Nephron progenitor cell (in vitro differentiated cells): ENCODE measurements at places on chromosomes 2 and 18.
A peak's percentile ranks its signal among the peaks of the same experiment; 100 is the strongest.

- no peak for DNase-seq
Measured at GRCh38 chr2:62114564-62114963, 81.4 kb upstream of the B3GNT2 start.

DNA sequence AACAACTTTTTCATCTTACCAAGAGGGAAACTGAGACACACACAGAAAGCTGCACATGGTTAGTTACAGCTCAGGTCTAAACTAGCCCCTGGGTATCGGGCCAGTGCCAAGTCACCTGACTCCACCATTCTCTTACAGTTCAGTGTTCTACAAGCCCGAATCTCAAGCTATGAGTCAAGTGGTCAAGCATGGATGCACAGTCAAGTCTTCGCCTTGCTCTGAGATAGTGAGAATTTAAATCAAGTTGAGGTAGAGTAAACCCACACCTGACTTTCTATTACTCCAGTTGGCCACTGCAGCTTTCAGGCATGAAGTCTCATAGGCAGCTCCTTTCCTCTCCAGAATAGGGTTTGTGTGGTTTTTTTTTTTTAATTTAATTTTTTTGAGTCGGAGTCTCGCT lies 34.5 kb upstream of the ARL5A start:
- no peak for DNase-seq

DNA sequence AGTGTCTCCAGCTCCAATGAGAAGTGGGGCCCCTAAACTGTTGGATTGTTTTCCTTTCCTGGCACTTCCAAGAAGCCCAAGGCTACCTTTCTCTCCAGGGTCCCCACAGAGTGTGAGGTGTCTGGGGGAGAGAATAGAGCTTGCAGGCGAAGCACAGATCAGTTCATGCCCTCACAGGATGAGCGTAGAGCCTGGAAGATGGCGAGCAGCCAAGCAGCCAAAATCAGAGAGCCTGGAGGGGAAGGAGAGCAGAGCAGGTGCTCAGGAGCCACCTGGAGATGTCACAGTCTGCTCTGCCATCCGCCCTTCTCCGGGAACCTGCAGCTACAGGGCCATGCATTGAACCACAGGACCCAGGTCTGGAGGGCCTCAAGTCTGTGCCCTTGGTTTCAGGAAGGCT lies 54.7 kb upstream of the TCF7L1 start:
- DNase-seq: no peak

DNA sequence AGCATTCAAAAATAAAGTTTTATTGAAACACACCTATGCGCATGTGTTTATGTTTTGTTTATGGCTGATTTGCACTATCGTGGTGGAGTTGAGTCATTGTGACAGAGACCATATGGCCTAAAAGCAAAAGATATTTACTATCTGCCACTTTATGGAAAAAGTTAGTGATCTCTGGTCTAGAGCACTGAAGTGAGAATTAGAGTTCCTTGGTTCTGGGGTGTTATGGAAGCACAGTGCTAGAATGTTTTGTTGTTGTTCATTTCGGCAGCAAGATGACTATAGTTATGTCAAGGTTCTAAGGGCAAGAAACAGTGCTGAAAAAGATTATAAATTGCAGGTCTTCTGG lies 416.5 kb downstream of the SLC4A3 start:
- no peak for DNase-seq

DNA sequence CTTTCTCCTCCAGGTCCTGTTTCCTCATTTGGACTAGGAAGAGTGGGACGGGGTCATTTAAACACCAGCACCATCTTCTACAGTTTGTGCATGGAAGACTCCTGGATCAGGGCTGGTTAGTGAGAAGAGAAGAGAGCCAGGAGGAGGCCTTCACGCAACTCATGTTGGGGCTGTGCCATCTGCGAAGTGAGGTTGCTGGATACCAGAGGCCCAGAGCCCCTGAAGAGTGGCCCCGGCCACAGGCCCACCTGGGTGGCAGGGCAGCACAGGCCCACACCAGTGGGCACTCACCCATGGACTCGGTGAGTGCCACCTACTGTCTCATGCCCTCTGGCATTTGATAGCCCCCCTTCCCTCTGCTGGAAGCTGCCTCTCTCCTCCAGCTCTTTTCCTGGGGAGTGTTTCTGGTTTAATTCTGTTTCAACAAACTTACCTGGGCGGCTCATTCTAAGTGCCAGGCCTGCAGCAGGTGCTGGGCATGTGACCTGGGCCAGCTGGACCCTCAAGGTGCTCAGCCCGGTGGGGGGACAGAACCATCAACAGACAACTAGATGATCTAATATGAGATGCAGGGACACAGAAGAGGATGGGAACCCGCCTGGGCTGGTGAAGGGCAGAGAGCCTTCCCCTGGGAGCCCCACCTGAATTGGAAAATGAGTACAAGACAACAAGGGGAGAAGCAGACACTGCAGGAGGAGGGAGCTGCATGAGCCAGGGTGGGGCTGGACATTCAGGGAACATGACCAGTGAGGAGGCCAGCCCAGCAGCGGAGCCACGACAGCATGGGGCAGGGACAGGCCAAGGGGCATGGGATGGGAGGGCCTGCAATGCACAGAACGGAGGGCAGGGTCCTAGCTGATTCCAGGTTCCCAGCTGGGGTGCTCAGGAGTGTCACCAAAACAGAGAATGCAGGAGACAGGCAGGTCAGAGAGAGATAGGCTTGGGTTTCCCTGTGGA lies 70.6 kb downstream of the MARCO start:
- no peak for DNase-seq

GRCh38 chr2:237194081-237194480 lies 108.4 kb downstream of the COPS8 start:
- no peak for DNase-seq

- DNase-seq: no peak
Measured at GRCh38 chr2:135485441-135485840, 45.6 kb downstream of the ZRANB3 start.

- no peak for DNase-seq
Measured at GRCh38 chr2:237097911-237098702, 12.4 kb downstream of the COPS8 start.

DNA sequence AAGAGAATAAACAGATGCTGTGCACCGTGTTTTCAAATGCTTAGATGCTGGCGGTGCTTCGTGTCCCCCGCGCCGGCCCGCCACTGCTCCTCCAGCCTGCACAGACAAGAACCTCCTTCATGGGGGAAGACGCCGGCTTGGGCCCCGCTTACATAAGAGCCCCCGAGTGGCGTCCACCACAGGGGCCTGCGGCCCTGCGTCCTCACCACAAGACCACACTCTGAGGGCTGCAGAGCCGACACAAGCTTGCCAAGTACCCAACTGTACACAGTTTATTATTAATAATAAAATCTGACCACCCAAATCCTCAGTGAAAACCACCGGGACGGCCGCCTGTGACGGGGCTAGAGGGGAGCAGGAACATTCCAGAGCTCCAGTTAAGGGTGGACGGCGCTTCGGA lies 232.2 kb downstream of the HDAC4 start:
- no peak for DNase-seq

DNA sequence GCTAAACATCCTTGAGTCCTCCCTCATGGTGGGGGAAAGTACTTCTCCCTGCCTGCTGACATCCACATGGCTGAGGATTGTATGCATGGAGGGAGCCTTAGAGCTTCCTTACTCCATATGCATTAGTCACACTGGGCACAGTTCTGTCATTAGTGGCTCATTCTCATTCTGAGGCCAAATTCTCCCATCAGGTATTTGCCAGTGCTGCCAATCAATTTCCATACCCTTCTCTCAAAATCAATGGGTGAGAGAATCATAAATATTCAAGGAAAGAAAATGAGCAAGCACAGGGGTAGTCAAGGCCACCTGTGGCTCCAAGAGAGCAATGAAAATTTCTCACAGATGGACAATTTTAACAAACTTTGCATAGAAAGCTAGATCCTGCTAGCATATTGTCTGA lies 422.6 kb upstream of the SETBP1 start:
- no peak for DNase-seq

GRCh38 chr2:20634507-20635112 lies 16.3 kb downstream of the HS1BP3 start:
- DNase-seq: no peak

DNA sequence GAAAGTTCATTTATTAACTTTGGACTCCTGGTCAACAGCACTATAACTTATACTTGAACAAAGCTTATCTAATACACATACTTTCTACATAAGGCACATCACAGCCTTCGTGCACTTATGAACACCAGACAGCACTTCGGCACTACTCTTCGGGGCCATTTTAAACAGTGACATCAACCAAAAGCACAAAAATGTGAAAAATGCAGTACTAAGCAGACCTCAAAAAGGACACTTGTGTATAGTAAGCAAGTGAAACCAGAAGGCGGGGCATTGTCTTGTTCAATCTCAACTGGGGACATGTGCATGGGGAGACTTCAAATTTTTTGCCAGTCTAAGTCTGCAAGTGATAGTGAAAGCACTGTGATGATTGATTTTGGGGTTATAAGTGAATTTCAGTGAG lies 163.0 kb downstream of the NCKAP5 start:
- DNase-seq: no peak

DNA sequence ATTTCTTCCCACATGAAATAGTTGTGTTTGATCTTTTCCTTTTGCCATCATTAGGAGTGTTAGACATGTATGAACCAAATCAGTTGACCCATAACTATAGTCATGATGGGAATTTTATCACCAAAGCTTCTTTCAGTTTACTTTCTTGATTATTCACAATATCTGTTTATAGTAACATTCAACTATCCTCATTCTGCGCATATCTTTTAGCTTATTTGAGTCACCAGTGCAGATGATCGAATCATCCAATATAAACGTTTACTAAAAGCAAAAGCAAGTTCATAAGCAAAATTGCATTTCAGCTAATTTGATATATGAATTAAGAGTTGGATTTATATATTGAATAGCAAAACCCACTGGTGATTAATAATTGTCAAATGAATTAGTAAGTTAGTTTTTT lies 216.4 kb downstream of the XIRP2 start:
- no peak for DNase-seq

GRCh38 chr18:23927821-23928746 lies 86.5 kb upstream of the TTC39C start:
- DNase-seq: no peak

- DNase-seq: no peak
Measured at GRCh38 chr2:75592030-75592429, 31.3 kb upstream of the EVA1A start.

DNA sequence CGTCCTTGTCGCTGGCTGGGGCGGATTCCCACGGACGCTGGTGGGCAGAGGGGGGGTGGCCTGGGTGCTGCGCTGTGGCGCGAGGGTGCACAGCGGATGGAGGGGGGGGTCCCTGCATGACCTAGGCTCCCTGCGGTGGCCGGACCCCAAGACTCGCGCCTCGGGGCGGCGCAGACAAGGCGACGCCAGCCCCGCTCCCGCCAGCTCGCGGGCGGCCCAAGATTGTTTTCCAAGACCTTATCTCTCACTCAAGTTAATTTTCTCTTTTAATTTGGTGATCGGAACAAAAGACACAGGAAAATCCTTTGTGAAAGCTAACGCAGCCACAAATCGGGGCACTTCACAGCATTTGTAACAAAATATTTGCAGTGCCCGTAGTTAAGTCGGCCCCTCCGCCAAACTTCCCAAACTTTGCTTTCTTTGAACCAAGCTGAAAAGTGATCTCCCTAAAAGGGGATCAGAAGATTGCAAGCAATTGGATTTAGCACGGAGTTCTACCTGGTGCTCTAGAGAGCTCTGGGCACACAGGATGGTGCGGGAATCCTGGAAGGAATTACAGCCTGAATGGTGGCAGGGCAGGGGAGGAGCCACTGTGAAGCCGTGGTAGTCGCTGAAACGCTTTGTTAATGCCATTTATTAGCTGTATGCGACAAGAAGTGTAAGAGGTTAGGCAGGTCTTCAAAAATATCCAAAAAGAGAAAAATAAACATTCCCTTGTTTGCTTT lies 4.8 kb upstream of the ID2 start:
- DNase-seq: peak; percentile 23

DNA sequence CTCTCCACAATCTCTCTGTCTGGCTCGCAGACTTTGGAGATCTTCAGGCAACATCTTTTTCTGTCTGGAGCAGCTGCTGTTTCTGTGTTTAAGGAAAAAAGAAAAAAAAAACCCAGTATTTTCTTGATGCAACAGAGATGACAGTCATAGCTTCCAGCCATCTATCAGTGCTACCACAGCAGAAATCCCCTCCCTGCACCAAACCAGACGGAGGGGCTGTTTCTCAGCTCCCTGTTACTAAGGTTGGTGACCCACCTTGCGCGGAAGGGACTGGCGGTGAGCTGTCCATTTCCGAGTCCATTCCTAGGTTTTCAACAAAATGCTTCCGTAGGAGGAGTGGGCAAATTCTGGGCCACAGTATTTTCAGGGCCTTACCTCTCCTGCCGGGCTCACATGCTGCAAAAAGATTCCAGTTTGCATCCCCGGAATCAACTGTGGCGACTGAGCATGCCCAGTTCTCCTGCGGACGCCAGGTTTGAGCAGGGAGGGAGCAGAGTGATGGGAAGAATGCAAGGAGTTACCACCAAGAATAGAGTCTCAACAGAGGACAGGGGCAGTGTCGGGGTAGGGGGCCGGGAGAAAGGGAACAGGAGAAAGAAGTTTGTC lies 1.2 kb downstream of the SLC4A10 start:
- DNase-seq: peak; percentile 46

DNA sequence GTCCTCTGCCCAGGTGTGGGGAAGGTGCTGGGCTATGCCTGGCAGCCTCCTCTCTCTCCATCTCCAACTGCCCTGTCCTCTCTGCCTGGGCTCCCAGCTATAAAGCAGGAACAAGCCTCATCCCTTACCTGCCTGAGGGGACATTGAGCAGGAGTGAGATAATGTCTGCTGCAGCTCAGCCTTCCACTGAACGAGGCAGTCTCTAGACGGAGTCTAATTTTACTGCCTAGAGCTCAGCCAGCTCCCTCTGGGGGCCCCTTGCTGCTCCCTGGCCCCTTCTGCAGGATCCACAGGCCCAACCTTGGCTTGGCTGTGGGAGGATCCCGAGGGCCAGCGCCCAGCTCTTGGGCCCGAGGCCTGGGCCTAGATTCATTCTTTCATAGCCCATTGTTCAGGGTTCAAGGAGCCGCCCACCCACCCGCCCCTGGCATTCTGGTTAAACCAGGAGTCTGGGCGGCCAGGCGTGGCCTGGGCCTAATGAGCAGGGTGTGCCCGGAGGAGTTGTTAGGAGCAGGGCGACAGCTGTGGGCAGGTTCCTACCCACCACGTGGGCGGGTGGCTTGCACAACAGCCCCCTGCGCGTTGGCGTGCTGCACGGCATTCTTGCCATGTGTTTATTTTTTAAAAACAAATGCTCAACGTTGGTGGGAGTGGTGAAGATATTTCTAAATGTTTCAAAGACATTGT lies 44.6 kb downstream of the FOSL2 start:
- DNase-seq: no peak

DNA sequence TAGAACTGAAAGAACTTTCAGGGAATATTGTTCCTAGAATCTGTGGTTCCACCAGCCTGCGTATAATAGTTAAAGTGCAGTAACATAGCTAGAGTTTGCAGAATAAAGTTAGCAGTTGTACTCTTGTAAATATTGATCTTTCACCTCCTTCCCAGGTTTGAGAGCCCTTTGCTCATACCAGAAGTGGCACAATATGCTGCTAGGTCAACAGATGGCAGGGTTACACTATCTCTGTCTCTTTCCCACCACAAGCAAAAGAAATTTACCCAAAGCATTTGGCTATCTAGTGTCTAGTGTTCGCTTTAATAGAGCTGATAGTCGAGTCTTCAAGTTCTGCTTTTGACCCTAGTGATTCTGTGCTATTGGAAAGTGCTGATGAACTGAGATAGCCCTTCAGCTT lies 119.0 kb upstream of the KLHL14 start:
- DNase-seq: no peak
